Keratinocyte (primary cell): ENCODE measurements at places on chromosomes 2 and 18. TPM values are rescaled to one million over a fixed set of nuclear protein-coding genes. Genes with fewer than 3 reads are reported as not detected.

DNA sequence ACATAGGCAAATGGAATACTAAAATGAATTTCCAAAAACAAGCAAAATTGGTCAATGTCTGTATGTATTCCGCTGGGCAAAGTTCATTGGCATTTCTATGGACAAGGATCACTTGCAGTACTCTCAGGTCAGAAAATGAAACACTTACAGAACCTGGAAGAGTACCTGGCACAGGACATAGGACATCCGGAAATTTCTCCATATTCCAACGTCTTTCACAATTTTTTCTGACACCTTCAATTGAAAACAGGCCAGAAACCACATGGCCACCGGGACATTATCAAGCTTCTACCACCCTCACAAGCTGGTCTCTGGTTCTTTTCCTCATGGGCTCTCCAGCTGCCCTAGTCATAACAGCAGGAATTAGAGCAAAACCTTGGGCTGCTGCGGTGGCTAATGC lies 96.9 kb upstream of the MSH6 start:
- DNase-seq: no peak

The CSRNP3 gene
- polyA plus RNA-seq: 0.61 to 0.88 TPM (median 0.87 TPM) in 3 replicates

DNA sequence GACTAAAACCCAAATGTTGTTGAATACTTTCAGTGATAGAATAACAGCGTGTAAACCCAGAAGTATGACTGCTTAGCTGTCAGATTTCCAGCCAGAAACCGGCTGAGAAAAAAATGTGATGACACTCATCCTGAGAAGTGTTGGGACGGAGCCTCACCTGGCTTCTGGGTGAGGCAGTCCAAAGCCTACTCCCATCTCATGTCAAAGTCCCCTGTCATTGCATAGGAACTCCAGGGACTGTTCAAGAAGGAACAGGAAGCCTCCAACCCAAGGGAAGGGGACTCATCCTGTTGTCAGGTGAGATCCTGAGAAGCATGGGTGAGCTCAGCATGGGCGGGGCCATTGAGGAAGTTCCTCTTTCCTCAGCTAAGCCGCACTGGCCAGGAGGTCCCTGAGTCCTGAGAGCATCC lies 11.3 kb upstream of the CHRNA1 start:
- DNase-seq: peak; percentile 46

- no peak for DNase-seq
Measured at GRCh38 chr2:43178602-43179542, 47.5 kb downstream of the ZFP36L2 start.

The ASXL3 gene
- polyA plus RNA-seq: 0.01 TPM in 1 of 3 replicates, not detected in the others

GRCh38 chr2:85728342-85728741 lies 25.4 kb upstream of the ATOH8 start:
- DNase-seq: no peak

The GALR1 gene
- polyA plus RNA-seq: not detected in 3 replicates

- peak; percentile 89 for DNase-seq
Measured at GRCh38 chr2:98479959-98480524, 35.4 kb downstream of the INPP4A start.

DNA sequence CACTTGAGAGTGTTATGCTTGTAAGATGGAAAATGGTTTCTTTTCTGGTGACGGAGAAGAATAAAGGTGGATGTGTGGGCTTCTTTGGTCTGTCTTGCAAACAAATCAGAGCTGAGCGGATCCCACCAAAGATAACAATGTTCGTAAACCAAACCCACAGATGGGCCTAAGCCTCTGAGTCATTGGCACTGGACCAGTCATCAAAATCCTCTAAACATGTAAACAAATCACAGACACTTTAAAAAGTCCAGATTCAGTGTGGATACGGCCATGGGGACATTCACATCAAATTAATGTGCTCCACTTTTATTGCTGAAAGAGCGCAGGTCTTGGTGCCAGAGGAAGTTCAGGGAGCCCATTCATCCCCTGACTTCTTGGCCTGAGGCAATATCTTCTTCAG lies 60.5 kb upstream of the TMEM200C start:
- DNase-seq: no peak

GRCh38 chr18:11591957-11592356 lies 17.4 kb upstream of the SLC35G4 start:
- no peak for DNase-seq

GRCh38 chr2:130842770-130843169 lies 6.1 kb downstream of the ARHGEF4 start:
- DNase-seq: no peak

DNA sequence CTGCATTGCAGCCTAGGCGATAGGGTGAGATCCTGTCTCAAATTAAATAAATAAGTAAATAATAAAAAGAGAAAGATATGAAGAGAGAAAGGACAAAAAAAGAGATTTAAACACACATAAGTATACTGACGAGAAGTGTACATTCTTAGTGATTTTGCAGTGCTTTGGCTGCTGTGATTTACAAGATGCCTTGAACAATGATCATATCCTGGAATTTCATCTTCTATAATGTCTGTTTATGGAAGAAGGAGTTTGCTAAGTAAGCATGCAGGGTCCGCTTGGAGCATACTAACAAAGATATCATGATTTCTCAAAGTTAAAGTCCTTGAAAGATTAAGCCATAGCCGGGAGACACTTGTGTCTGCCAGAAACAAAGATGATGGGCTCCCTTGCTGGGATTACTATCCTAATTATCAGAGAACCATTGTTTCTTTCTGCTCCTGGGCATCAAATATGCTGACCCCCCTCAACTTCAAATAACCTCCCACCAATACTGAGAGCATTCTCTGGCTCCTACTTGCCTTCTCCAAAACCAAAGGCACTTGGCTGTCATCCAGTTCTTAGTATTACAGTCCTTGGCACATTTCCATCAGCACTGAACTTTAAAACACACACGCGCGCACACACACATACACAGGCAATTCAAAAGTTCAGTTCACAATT lies 47.5 kb upstream of the STAM2 start:
- no peak for DNase-seq

- DNase-seq: no peak
Measured at GRCh38 chr2:9222239-9222892, 15.8 kb downstream of the ASAP2 start.

- DNase-seq: no peak
Measured at GRCh38 chr18:25164848-25165811, 186.8 kb downstream of the ZNF521 start.

DNA sequence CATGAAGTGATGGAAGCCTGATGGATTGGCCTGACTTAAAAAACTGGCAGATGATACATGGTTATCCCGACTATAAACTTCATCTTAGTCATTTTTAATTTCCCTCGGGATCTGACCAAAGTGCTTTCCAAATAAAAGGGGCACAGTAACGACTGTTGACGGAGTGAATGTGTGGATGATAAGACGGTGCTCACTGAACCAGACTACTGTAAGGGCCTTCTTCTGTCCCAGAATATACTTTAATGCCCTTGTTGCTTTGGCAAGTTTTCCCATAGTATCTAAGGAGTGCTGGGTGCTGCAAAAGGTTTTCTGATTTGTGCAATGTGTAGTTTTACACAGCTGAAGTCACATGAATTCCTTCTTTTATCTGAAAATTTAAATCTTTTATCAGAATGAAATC lies 373.5 kb downstream of the DSEL start:
- no peak for DNase-seq

DNA sequence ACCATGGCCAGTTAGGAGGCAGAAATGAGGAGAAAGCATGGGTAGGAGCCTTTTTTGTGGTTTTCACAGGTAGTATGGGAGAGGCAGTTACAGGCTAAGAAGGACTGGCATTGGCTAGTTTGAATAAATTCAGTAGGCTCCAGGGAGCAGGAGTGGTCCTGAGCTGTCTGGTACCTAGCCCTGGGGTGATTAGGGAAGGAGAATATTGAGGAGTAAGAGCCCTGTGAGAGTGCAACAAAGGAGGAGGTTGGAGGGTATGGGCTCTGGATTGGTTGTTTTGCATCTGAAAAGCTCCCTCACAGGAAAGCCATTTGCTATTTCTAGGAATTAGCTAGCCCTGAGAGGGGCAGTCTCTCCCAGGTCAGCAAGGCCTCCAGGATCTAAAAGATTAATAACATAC lies 13.3 kb upstream of the TCF7L1 start:
- no peak for DNase-seq

DNA sequence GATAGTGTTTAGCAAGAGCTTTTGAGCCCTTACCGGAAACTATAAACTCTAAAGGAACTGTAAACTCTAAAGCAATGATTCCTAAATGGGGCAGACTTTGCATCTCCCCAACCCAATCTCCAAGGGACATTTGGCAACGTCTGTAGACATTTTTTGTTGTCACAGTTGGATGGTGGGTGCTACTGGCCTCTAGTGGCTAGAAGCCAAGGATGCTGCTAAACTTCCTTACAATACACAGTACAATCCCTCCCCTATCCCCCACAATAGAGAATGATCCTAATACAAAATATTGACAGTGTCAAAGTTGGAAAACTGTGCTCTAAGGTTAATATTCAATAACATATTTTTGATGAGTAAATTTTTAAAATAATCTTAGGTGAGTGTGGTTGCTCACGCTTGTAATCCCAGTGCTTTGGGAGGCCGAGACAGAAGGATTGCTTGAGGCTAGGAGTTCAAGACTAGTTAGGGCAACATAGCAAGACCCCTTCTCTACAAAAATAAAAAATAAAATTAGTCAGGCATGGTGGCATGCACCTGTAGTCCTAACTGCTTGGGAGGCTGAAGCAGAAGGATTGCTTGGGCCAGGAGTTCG lies 66.7 kb downstream of the PTPN4 start:
- no peak for DNase-seq

DNA sequence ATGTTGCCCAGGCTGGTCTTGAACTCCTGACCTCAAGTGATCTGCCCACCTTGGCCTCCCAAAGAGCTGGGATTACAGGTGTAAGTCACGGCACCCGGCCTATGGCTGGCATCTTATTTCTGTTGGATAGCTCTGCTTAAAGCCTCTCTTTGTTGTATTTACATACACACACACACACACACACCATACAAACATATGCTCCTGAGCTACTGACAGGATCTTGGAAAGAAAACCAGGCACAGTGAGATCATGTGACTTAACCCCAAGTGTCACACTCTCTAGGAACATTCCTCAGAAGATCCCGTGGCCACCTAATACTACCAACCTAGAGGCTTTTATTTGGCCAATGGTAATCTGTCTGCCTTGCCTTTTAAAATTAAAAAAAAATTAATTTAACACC lies 85.1 kb upstream of the HAAO start:
- DNase-seq: no peak

The VWC2L gene
- not detected in 3 replicates for polyA plus RNA-seq

The MAP3K19 gene
- not detected in 3 replicates for polyA plus RNA-seq

The ANO7 gene
- 0.14 to 0.50 TPM (median 0.17 TPM) in 3 replicates for polyA plus RNA-seq

The KLF7 gene
- 42.5 to 44.7 TPM (median 44.0 TPM) in 3 replicates for polyA plus RNA-seq

The COL6A3 gene
- polyA plus RNA-seq: 0.01 TPM in 1 of 3 replicates, not detected in the others

DNA sequence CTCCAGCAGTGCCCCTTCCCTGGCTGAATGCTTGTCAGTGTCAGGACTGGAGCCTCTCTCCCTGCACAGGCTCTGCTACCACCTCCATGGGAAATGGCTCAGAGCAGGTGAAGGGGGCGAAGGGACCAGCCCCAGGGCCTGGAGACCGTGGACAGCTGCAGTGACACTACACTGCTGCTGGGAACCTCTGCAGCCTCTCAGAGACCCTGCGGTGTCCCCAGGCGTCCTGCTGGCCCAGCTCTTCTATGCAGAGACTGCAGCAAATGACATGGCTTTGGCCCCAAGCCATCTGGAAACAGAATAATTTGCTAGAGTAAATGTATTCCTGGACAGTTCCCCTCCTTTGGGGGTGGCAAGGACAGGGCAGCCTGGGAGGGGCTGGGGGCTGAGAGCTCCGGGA lies 53.2 kb downstream of the CIB4 start:
- DNase-seq: no peak

GRCh38 chr2:34096562-34097171 lies 497.6 kb upstream of the FAM98A start:
- DNase-seq: no peak
